ENCODE measurements at places on chromosomes 4 and X. TPM values are rescaled to one million over a fixed set of nuclear protein-coding genes. Genes with fewer than 3 reads are reported as not detected.

DNA sequence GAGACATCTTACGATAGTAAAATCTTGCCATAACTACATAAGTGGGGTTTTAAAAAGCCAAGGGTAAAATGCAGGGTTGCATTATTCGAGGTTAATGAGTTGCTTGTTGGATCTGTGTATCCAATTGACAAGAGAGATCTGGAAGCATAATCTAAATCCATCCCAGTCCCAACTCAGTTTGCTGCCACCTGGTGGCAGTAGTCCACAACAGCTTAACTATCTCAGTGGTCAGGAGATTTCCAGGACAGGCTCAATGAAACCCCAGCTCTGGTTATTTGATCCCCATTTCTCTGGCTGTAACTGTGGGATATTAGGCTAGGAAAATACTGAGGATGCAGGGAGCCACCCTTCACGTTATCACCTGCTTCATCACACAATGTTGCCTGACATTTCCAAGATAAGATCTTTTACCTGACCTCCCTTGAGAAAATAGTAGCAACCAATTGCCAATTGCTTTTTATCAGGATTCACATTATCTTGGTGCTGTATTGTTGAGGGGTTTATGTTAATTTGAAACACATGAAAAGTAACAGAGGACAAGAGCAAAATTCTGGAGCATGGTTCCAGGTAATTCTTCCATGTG is 88.2 kb upstream of the TNIP3 start:
- DNase-seq, result peak; percentile 45

The VEGFD gene
- total RNA-seq, result 7.9 TPM

The RHOXF2 gene
- total RNA-seq, result not detected

GRCh38 chrX:45602151-45602550 is 401.5 kb upstream of the DIPK2B start:
- DNase-seq, result no peak

DNA sequence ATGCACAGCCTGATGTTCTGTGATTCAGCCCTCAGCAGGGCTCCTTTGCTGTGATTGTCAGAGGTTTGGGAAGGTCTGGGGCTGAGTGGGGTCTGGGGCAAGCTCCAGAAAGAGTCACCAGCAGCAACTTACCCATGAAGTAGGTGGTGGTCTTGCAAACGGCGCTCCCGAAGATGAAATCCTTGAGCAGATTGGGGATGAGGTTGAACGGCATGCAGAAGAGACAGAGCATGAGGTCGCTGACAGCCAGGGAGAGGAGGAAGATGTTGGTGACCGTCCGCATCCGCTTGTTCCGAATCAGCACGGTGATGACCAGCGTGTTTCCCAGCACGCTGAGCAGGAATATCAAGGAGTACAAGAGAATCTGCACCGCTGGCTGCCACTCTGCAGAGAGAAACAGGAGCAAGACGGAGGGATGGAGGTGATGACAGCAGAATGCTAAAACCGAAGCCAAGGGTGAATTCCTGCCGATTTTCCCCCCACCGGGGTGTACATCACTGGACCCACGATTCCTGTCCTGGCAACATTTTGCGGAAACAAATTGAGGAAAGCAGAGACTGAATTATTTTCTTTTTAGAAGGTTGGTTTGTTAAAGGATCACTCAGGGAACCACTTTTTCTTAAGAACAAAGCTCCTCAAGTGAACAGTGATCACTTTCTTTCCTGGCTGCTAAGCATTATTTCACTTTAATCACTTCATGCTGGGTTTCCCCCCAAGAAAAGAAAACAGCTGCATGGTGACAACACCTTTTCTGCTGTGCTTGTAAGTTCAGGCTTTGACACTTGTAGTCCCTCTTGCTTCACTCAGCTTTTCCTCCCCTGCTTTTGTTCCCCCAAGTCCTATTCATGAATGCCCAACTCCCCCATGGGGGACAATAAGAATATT is 941 bp downstream of the CCKAR start:
- DNase-seq, result no peak

The CD40LG gene
- not detected for total RNA-seq

GRCh38 chr4:115675719-115676118 is 562.3 kb upstream of the NDST4 start:
- DNase-seq, result no peak

DNA sequence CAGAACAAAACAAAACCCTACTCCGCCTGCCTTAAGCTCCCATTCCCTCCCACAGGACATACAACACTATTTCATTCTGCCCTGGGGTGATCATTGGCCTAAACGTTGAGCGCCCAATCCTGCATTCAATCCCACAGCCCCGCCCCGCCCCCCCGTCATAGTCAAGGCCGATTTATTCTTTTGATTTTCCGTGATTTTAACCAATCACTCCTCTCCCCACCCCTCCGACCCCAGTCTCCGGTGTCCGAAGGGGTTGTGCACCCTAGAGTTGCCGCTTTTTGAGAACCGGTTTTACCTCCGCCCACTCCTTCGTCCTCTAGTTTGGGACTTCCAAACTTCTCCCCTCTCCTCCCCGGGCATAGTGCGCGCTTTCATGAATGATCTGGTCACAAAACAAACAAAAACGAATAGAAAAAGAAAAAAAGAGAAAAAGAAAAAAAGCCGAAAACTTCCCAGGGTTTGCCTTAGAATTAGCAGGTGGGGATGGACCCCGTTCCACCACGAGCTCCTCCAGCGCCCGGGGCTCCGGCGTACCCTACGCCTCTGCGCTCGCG is 446 bp upstream of the UBE2A start:
- DNase-seq, result peak; percentile 24

DNA sequence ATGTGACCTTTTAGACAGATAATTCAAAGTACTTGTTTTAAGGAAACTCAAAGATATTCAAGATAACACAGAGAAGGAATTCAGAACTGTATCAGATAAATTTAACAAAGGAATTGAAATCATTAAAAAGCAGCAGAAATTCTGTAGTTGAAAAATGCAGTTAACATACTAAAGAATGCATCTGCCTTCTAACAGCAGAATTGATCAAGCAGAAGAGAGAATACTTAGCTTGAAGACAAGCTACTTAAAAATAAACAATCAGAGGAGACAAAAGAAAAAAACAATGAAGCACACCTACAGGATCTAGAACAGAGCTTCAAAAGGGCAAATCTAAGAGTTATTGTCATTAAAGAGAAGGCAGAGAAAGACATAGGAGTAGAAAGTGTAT is 123.0 kb upstream of the TET2 start:
- DNase-seq, result no peak

- DNase-seq, result no peak
Observed at GRCh38 chr4:72094059-72094797, 62.4 kb downstream of the NPFFR2 start.

DNA sequence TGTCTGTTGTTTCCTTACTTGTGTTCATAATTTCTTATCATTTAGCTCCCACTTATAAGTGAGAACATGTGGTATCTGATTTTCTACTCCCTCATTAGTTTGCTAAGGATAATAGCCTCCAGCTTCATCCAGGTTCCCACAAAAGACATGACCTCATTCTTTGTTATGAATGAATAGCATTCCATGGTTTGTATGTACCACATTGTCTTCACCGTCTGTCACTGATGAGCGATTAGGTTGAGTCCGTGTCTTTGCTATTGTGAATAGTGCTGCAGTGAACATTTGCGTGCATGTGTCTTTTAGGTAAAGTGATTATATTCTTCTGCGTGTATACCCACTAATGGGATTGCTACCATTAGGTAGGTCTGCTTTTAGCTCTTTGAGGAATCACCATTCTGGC is 624.3 kb upstream of the EPHA5 start:
- no peak for DNase-seq

DNA sequence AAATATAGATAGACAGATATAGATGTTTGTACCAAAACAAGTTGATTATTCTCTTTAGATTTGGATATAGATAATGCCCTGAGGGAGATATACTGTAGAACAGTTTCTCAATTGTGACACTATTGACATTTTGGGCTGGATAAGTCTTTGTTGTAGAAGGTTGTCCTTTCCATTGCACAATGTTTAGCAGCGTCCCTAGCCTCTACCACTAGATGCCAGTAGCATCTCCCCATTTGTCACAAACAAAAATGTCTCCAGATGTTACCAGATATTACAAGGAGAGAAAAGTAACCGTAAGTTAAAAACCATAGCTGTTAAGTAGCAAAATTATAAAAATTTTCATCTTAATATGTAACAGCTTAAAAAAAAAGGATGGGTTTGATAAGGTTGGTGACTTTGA is 2595.3 kb downstream of the ARAP2 start:
- no peak for DNase-seq

The ASMT gene
- not detected for total RNA-seq

DNA sequence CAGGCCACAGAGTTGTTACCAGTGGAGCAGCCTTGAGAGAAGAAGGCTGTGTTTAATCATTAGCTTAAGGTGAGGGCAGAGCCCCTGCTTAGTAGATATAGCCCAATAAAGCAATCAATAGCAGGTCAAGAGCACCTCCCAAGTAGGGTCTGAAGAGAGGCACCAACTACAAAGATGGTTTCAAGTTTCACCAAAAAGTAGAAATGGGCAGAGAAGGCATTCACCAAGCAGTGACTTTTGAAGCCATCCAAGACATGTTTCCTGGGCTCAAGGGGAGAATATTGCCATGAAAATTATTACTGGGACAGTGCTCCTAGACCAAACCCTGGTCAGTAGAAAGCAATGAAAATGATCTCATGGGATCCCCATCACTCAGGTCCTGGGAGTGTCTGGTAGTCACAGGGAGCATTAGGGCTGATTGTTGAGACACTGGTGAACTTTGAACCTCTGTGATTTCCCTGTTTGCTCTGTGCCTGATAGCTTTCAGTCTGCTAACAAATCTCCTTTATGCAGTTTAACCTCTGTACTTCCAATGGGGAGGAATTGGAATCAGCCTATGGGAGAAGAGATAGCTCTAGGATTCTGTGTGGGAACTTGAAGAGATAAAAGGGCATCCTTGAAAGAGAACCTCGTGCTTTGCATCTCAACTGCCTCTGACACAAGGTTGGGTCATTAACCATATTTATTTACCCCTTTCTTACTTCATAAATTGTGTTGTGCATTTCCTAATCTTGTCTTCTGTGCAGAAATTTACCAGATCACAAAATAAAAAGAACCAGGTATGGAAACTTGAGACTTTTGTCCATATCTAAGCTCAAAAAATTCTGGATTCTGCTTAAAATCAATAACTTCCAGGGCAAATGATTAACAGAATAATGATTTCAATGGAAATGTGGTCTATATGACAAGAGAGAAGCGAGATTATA is 9.3 kb upstream of the OTC start:
- DNase-seq, result no peak

DNA sequence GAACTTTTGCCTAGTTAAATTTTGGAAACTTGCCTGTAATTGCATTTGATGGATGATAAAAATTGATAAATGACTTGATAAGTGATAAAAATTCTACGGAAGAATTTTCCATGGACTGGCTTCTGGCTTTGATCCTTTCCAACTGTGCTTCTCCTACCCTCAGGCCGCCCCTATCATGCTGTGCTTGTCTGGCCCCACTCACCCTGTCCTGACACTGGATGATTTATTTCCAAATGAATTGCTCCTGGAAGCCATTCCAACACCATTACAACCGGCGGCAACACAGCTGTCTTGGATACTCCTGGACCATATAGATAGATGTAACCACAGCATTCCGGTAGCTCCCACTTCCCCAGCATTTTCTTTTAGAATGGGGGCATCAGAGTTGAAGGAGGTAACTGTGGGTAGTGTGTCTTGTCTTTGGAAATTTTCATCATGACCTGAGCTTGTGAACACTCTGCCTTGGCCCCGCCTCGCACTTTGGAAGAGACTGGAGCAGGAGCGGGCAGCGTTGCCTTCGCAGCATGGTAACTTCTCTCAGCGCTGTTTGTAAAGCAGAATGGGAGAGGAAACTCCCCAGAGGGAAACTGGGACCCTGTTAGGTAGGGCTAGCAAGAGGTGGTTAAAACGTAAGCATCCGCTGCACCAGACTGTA is 77.4 kb downstream of the TBL1X start:
- no peak for DNase-seq

- no peak for DNase-seq
Observed at GRCh38 chr4:11397146-11397545, 31.5 kb downstream of the HS3ST1 start.

The SLC7A11 gene
- 0.07 TPM for total RNA-seq

DNA sequence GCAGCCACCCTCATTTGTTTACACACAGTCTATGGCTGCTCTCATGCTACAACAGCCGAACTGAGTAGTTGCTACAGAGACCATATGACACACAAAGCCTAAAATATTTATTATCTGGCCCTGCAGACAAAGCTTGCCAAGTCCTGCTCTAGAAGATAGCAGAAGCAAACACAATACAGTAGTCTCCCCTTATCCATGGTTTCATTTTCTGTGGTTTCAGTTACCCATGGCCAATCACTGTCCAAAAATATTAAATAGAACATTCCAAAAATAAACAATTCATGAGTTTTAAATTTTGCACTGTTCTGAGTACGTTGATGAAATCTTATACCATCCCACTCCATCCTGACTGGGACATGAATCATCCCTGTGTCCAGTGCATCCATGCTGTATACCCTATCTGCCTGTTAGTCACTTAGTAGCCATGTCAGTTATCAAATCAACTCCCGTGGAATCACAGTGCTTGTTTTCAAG is 40.2 kb upstream of the ZNF81 start:
- DNase-seq, result no peak

DNA sequence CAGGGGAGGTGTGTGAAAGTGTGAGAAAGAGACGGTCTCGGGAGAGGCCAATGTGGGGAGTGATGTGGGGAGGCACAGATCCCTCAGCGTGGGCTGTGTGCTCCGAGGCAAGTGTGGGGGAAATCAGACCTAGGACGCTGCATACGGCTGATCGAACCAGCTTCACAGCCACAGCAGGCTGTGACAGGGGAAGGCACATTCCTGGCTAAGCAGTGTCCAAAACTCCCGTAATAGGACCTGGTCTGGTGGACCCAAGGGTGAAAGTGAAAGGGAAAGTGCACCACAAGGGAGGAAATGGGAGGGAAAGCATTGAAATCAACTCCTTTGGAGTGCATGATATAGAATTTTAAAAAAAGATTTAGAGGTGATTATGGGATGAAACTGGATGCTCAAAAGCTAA is 10.9 kb upstream of the RHOXF2 start:
- no peak for DNase-seq
